ENCODE measurements at places on chromosomes 11 and 22.

DNA sequence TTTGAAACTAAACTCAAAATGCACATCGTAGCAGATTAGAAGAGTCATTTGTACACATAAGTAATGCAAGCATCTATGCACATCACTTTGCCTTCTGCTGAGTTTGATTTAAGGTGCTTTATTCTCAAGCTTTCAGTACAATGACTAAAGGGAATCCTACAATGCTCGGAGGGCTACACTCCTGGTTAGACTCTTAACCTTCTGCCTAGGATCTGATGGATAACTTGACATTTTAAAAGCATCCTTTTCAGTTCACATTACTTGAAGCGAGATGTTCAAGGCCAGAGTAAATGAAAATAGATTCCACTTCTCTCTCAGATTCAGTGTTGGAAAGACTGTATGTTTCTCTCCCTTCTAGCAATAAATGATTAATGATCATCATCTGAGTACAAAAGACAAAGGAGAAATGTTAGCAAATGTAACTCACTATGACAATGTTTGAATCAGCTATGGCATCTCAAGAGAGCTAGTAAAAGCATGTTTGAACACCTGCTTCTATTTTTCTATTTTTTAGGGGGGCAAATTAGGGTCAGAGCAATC, 259.2 kb upstream of the ANO3 start:
- DNase-seq = no peak

DNA sequence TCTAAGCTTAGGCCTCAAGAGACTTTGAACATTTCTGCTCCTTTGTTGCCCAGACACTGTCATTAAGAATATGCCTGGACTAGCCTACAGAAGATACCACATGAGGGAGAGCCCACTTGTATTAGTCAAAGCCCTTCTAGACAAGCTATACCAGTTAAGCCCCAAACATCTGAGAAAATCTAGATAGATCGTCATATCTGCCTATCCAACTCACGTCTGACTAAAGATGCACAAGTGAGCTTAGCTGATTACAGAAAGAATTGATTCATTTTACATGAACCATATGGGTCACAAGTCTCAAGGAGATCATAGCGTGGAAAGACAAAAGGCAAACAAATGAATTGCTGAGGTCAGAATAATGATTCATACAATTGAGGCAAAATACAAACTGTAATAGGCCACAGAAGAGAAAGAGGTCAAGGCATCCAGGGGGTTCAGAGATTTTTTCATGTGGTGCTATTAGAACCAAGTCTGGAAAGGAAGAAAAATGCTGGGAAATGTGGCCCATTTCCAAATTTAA, 1155.5 kb upstream of the TENM4 start:
- DNase-seq = no peak

GRCh38 chr22:22157348-22157725, 87.2 kb upstream of the VPREB1 start:
- DNase-seq = no peak

DNA sequence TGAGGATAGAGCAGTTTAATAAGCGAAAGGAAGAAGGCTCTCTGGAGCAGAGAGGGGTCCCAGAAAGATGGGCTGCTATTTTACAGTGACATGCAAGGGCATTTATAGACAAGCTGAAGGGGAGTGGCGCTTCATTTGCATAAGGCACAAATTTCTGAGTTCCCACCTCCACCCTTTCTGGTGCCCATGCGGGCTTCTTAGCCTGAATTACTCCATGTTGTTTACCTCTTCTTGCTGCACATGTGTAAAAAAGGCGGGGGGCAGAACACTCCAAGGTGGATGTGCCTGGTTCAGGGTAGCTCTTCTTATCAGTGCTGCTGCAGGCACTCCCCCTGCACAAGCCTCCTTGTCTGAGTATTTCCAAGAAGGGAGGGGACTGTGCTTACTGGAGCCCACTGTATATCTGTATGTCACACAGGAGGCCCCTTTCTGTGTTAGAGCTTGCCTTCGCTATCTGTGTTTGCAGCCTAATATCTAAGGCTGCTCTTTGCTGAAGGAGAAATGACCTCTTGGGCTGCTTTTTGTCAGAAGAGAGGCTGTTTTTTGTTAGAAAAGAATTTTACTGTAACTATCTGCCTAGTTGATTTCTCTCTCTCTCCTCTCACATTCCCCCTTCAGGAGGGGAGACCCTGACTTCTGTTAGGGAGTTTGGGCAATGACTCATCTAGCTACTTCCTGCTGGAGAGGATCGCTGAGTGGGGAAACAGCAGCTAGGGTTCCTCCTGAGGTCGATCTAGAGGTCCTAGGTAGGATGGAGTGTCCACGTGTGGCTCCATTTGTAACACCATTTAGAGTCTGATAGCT, 1057.0 kb upstream of the CNTN5 start:
- DNase-seq = no peak
